ENCODE measurements at places on chromosomes 11 and 22.

GRCh38 chr22:48900327-48900597 lies 927.4 kb downstream of the BRD1 start:
- no peak for DNase-seq

- DNase-seq = no peak
These were observed 2.0 kb downstream of the ATXN10 start for GRCh38 chr22:45673482-45674175.

GRCh38 chr11:44034639-44035038 lies 13.1 kb upstream of the ACCSL start:
- DNase-seq = no peak

DNA sequence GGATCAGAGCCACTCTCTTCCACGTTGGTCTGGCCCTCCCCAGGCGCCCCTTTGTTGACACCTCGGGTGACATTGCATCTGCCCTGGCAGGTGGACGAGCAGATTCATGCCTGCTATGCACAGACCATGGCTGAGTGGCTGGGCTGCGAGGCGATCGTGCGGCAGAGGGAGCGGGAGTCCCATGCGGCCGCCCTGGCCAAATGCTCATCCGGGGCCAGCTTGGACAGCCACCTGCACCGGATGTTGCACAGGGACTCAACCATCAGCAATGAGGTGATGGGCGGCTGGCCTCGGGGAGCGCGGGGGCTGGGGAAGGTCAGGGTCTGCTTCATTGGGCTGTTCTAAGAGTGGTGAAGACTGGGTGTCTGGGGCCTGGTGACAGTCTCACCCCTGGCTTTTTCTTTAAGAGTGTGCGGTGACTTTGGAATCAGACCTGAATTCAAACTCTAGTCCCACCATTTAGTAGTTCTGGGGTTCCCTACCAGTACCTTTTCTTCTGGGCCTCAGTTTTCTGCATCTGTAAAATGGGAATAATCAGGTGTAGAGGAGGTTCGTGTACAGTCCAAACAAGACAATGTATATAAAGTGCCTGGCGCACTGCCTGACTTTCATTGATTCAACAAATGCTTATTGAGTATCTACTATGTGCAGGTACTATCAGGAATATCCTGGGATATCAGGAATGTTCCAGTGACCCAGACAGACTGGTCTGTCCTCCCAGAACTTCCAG lies 53.0 kb downstream of the LHFPL7 start:
- DNase-seq = no peak

GRCh38 chr22:44545773-44546172 lies 47.7 kb upstream of the RTL6 start:
- DNase-seq = no peak

- no peak for DNase-seq
These were observed 81.2 kb downstream of the PACS1 start for GRCh38 chr11:66151273-66151672.

All from testis (tissue), 5 donors.